NB4 (cell line): ENCODE measurements at places on chromosomes 3 and 15.

DNA sequence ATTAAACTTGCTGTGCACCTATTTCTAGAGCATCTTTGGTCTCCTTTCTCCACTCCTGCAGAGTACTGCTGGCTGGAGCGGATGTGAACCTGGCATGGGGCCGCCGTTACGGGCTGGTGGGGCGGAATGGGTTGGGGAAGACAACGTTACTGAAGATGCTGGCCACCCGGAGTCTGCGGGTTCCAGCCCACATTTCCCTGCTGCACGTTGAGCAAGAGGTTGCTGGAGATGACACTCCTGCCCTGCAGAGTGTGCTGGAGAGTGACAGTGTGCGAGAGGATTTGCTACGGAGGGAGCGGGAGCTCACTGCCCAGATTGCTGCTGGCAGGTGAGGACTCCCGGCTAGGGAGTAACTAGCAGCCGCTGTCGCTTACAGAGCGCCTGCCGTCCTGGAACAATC, 2.1 kb downstream of the ABCF3 start:
- DNase-seq: no peak

DNA sequence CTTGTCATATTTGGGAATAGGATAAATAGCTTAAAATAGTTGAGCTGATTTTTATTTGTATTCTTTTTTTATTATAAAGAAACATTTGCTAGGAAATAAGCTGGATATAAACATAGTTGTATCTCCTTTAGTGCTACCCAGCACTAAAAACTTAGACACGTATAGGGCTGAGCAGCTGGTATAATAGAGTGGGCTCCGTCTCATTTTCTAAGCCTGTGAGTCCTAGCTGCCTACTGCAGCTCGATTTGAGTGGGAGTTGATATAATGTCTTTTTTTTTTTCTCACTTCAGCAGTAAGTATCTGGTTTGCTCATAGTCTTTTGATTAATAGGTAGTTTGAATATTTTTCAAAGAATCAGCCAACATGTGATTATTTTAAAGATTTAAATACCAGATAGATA, 34.2 kb downstream of the TFG start:
- no peak for DNase-seq

GRCh38 chr3:129046037-129046731, 14.4 kb upstream of the GP9 start:
- DNase-seq: no peak

GRCh38 chr15:67998599-67999133, 55.4 kb upstream of the PIAS1 start:
- no peak for DNase-seq

DNA sequence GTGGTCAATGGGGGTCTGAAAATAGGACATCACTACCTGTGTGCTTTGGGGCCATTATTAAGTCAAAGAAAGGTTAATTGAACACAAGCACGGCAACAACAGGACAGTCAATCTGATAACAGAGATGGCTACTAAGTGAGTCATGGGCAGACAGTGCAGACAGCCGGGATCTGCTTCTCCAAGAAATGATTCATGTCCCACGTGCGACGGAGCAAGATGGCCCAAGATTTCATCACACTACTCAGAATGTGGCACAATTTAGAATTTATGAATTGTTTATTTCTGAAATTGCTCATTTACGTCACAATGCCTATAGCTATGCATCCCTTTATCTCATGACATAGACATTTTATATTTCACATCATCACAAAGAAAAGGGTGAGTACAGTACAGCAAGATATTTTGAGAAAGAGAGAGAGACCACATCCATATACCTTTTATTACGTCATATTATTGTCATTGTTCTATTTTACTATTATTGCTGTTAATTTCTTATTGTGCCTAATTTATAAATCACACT, 770.6 kb upstream of the NR2F2 start:
- peak; percentile 25 for DNase-seq

DNA sequence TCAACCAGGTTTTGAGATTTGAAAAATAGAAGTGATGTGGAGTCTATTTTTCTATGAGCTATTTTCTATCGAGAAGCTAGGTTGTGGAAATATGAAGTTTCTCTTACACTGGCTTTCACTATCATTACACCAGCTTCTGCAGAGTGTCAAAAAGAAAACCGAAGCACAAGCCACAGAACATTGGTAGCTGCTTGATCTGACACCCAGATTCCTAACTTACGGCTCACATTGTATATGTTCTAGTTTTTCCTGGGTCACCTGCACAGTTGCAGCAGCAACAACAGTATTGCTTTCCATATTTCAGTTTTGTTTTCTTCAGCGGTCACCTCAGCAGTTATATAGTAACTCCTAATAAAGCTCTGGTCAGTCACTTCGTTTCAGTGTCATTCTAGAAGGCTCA, 790.1 kb downstream of the PLOD2 start:
- no peak for DNase-seq
